ENCODE measurements at places on chromosomes 5 and 9.

- DNase-seq = no peak
These were observed 106.5 kb upstream of the LRRTM2 start for GRCh38 chr5:138981586-138981985.

- no peak for DNase-seq
These were observed 135.0 kb downstream of the NMUR2 start for GRCh38 chr5:152270096-152270495.

- DNase-seq = no peak
These were observed 141.5 kb upstream of the FSTL4 start for GRCh38 chr5:133753856-133754255.

DNA sequence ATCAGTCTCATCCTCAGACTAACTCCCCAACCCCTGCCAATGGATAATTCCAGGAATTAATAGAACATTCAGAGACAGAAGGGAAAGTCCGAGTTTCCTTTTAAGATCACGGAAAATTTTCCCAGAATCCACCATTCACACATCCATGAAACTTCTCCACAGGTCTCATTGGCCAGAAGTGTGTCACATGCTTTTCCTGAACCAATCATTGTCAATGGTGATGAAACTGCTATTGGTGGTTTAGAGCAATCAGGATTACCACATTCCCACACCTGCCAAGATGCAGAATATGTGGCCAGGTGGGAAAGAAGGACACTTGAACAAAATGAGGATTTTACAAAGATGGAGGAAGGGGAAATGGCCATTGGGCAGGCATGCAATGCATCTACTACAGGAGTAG, 29.3 kb upstream of the SNX2 start:
- DNase-seq = no peak

- DNase-seq = no peak
These were observed 13.0 kb downstream of the TNIP1 start for GRCh38 chr5:151067632-151068432.

- DNase-seq = no peak
These were observed 76.7 kb downstream of the PLCXD3 start for GRCh38 chr5:41433552-41434181.

- peak; percentile 82 for DNase-seq
These were observed 25.7 kb downstream of the ZMAT2 start for GRCh38 chr5:140725799-140726471.

DNA sequence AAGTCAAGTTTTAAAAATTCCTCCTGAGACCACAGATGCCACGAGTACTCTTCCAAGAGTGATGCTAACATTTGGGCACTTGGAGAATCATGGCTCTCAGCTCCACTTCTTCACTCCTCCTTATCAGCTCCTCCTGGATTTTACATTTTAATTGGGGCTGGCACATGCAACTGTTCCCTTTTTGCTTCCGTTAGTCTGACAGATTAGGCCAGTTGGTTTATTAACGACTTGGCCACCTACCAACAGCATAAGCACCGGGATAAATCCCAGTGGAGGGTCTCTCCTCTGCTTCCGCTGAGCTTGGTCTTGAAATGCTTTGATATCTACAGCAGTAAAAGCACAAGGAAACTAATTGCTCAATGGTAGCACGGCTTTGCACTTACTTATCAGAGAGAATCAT, 134.6 kb upstream of the RASEF start:
- DNase-seq = no peak

GRCh38 chr5:77499441-77499840, 7.3 kb upstream of the WDR41 start:
- no peak for DNase-seq

GRCh38 chr9:130138791-130139190, 33.4 kb upstream of the NCS1 start:
- no peak for DNase-seq
